GDM1 (cell line): ENCODE measurements at places on chromosomes 1 and 21.

GRCh38 chr1:25978403-25978802, 19.5 kb downstream of the PAFAH2 start:
- no peak for DNase-seq

GRCh38 chr1:73160759-73161158, 878.4 kb upstream of the NEGR1 start:
- DNase-seq = no peak

DNA sequence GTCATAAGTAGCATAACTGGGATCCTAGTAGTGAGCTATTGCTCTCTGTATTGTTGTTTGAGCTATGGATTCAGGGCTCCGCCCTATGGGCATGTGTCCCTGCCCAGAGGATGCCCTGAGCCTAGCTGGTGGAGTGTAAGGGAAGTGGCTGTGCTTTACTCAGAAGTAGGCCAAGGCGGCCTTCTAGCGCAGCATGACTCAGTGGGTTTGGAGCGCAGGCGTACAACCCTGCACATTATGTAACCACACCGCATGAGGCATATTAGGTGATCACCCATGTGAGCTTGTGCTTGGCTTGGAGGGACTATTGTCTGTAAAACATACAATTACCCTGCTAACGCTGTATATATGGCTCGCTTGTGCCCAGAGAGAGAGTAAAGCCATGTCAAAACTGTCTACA, 11.1 kb upstream of the UBE2U start:
- no peak for DNase-seq

DNA sequence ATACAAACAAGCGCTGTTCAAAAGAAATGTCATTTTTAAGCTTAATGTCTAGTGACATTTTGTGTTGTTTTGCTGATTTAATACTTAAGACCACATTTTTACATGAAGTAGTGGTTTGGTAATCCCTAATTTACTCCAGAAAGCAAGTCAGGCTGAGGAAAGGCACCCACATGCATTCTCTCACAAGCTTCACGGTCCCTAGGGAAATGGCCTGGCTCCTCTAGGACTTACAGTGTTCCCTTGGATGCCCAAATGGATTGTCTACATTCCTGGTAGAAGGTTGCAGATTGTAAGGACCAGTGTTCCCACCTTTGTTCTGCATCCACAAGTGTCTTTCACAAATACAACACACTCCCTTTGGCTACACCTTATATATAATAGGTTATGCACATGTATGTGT, 9.5 kb downstream of the GPSM2 start:
- DNase-seq = no peak

GRCh38 chr1:200336101-200336845, 73.6 kb downstream of the ZNF281 start:
- no peak for DNase-seq

DNA sequence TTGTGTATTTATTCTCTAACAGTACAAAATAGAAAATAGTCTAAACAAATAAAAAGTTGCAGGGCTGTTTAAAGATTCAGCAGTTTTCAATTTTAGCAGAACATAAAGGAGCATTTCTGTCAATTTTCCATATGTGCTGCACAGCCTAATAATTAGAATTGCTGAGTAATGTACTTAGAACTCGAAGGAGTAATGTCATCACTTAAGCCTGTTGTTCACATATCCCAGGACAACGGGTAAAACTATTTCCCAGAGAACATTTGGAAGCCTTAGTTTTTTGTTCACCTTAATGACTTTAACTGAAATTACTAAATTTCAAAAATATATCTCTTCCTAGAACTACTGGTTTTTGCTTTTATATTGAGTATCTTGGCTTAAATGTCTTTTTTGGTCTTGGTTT, 81.6 kb downstream of the ZP4 start:
- DNase-seq = no peak

DNA sequence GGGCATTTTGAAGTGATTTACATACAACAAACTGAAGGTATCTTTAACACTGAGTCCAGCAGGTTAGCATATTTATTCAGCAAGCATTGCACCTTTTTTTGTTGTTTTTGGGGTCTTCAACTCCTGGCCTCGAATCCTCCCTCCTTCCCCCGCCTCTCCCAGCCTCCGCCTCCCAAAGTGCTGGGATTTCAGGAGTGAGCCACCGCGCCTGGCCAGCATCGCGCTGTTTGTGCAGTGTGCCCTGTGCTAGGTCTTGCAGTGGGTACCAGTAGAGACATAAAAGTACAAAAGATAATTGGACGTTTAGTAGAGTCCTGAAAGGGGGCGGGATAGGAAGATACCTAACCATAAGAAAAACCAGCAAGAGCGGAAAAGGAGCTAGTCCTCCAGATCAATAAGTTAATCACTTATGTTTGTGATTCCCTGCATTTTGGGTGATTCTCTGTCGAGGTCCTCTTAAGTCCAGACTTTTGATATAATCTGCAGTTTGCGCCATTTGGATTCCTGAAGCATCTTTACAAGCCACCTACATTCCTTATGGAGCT, 111.8 kb downstream of the OSBPL9 start:
- DNase-seq = no peak

GRCh38 chr1:171884475-171884874, 43.2 kb downstream of the DNM3 start:
- no peak for DNase-seq

DNA sequence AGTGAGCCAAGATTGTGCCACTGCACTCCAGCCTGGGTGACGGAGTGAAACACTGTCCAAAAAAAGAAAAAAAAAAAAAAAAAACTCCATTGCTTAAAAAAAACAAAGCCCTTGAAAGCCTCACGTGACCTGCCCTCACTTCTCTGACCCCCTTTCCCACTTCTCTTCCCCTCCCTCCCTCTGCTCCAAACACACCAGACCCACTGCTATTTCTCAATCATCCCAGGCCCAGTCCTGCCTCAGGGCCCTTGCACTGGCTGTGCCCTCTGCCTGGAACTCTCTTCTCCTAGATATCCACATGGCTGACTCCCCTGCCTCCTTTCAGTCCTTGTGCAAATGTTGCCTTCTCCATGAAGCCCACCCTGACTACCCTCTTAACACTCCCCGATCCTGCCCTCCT, 45.4 kb upstream of the TARDBP start:
- DNase-seq = no peak

- no peak for DNase-seq
Observed at GRCh38 chr1:9278585-9279153, 14.0 kb upstream of the SPSB1 start.

DNA sequence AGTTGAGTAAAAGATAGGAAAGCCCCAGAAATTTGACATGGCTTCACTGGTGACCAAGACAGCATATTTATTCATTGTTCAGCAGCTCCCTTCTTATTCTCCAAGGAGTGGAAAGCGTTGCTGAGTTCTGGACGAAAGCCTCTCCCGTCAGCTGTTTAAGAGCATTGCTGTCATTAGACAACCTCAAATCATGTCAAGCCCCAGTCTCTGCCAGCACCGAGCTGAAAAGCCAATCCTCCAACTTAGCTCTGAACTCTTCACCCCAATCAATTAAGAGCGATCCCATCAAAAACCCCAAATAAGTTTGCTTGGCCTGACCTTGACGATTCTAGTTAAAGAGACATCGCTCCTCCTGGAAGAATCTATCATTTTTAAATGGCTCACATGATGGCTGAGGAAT, 110.8 kb downstream of the PLPP3 start:
- DNase-seq = no peak

DNA sequence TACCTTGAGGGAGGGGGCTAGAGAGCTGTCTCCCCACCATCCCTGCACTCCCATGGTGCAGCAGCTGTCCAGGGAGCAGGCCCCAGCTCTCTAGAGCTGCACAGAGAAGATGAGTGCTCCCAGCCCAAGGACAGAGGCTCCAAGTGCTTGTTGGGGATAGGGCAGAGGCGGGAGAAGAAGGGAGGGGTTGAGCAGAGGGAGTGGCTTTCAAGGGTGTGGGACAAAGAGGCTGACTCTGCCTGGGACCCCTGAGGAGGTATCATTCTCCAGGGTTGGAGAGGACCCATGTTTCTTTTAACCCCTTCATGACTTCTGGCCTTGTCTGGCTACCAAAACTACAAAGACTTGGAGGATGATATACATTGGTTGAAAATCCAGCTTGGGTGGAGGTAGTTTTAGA, 14.6 kb downstream of the FOXD2 start:
- no peak for DNase-seq

DNA sequence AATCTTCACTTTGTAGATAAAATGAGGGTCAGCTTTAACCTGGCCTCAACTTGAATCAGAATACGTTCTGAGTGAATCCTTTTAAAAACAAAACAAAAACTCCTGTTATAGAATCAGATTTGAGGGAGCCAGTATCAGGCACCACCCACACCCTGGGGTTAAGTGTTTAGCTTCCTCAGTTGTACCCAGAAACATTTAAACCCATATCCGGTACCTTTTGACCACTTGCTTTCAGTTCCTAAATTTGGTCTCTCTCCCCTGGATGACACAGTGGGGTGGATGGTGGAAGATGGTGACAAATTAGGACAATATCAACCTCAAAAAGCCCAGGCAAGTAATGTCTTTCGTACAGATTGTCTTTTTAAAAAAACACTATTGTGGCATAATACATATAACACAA, 10.4 kb downstream of the KLHDC7A start:
- DNase-seq = no peak

- DNase-seq = no peak
Observed at GRCh38 chr1:204136814-204137213, 15.0 kb downstream of the ETNK2 start.

GRCh38 chr1:35564037-35564883, 6.7 kb downstream of the NCDN start:
- DNase-seq = peak; percentile 54

DNA sequence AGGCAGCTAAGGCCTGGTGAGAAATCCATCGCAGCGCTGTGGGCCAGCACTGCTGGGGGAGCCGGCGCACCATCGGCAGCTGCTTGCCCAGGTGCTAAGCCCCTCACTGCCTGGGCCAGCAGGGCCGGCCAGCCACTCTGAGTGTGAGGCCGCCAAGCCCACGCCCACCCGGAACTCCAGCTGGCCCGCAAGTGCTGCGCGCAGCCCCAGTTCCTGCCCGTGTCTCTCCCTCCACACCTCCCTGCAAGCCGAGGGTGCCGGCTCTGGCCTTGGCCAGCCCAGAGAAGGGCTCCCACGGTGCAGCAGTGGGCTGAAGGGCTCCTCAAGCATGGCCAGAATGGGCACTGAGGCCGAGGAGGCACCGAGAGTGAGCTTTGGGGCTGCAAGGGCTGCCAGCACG, 64.4 kb downstream of the EBNA1BP2 start:
- no peak for DNase-seq

DNA sequence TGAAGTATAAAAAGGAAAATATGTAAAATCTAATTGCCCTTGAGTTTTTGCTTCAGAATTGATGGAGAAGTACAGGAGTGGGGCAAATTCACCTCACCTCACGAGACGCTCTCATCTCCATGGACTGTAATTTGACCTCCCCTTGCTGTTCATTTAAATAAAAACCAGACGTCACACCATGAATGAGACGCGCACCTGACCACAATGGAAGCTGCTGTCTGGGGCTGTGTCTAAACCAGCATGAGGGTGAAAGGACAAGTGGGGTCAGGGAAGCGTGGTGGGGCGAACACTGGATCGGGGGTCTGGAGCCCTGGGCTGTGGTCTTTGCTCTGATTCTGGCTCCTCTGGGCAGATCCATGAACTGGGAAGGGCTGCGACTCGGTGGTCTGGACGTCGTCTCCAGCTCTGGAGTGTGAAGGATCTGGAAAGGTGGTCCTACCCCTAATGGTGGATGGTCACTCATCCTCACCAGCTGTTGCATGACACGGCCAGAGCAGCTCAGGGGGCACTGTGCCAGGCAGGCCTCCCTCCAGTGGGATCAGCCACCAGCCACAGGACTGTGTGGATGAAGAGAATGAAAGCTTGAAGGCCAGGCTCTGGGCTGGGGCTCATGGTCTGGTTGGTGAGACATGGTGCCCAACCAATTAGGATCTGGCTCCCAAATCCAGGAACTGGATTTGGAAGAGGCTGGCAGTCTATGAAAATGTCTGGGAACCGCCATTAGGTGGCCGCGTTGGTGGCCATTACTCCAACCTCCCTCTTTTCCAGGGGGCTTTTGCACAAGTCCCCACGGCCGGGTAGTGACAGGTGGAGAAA, 728.6 kb downstream of the PTPRU start:
- DNase-seq = no peak

GRCh38 chr1:41767534-41768525, 150.9 kb downstream of the HIVEP3 start:
- no peak for DNase-seq

- no peak for DNase-seq
Observed at GRCh38 chr1:153527023-153527682, 8.6 kb downstream of the S100A6 start.

DNA sequence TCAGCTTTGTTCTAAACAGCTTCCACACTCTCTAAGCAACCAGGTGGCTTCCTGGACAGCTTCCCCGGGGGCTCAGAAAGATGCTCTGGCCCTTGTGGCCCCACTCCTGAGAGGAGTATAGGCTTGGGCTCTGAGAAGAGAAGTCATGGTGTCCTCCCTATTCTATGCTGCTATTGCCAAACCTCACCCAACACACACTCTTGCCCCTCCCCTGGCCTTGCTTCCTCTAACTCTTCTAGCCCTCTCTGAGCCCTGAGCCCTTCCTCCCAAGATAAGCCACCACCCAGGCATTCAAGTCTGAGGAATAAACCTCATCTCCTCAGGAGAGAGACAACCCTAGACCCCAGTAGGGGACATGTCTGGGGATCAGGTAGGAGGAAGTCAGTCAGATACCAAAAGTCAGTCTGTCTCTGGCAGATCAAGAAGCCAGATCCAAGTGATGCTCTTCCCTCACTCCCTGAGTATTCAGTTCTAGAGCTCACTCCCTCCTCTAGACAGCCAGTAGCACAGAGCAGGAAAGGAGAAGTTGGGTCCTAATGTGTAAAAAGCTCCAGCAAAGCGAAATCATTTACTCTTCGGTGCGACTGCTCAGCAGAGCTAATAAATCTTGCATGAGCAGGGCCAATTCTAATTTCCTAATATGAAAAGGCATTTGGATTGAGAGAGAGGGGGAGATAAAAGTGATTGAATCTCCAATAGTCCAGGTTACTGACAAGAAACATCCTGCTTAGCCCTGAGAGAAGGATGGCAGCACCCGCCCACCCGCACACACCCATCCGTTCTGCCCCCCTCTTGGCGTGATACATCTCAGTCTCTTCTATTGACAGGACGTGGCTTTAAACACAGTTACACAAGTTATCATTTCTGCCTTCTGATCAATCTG, 50.5 kb downstream of the DMAP1 start:
- no peak for DNase-seq

- DNase-seq = no peak
Observed at GRCh38 chr1:43272161-43272560, 2.4 kb downstream of the TMEM125 start.

GRCh38 chr1:229832695-229833094, 206.6 kb downstream of the URB2 start:
- DNase-seq = no peak

GRCh38 chr1:26361605-26362122, 7.7 kb upstream of the CRYBG2 start:
- DNase-seq = no peak

- no peak for DNase-seq
Observed at GRCh38 chr1:182237329-182237728, 154.3 kb downstream of the GLUL start.
